ENCODE measurements at places on chromosomes 2 and 18.

- no peak for ATAC-seq
These were observed 4.2 kb upstream of the SAP130 start for GRCh38 chr2:128032092-128032491.

GRCh38 chr18:23967321-23968089 is 47.0 kb upstream of the TTC39C start:
- peak; percentile 82 for ATAC-seq

GRCh38 chr2:219331560-219332213 is 857 bp downstream of the RESP18 start:
- no peak for ATAC-seq

- ATAC-seq, result no peak
These were observed 465.9 kb downstream of the ADCYAP1 start for GRCh38 chr18:1370552-1370951.

- ATAC-seq, result no peak
These were observed 71.6 kb upstream of the CYP1B1 start for GRCh38 chr2:38147333-38148121.

DNA sequence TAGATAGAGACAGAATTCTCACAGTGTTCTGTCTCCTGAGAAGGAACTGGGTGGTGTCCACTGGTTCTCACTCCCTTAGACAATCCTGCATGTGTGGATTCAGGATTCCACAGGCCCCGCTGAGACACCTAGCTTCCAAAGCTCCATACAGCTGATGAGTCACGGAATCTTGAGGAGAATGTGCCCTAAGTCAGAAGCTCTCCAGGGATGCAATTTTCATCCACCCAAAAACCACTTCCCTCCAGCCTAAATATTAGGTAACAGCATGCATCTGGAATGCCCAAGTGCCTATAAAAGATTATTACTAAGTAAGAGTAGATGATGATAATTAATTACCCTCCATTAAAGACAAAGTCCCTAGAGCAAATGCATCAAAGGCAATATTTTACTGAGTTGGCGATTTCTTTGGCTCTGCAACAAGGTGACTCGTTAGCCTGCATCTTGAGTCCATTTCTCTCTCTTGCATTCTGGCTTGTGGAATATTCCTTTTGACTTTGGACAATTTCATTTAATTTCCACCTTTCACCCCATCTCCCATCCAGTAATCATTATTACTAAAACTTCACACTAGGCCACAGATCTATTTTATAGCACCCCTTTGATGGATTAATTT is 475.1 kb downstream of the TNS1 start:
- no peak for ATAC-seq

DNA sequence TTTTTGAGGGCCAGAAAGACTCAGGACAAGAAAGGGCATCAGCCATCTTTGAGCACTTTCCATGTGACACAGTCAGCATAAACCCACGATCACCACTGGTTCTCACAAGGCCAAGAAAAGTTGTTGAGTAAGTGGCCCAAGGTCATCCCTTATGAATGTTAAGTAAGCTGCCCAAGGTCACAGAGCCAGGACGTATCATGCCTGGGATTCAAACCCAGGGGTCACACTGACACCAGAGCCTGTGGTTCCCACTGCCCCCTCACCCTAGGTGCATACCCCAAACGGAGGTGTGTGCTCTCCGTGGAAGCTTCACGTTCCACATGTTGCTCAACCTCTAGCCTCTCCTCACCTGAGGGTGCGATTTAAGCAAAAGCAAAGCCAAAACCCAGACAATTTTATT is 2.3 kb upstream of the CTIF start:
- ATAC-seq, result no peak

DNA sequence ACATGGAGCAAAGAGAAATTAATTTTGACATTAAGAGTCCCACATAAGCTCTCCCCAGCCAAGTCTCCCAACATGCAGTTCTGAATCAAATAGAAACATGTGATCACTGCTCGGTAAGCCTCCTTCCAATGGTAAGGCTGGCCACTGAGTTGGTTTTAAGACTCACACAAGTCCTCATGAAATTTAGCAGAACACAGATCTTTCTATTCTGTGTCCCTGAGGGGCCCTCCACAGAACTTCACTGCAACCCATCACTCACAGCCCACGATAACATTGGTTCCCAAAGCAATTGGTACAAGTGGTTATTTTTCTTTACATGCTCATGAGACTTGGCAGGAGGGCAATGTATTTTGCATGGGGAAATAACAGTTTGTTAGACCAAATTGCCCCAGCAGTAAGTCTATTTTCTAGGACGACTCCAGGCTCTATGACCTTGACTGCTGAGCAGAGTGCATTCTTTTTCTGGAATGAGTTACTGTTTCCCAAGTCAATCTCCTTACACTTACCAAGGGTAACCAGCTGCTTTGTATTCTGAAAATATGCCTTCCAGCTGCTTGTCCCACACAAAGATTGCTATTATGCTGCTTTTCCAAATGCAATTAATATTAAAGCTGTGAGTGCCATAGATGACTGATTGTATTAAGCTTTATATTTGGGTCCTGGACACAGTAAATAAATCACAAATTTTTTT is 142.3 kb upstream of the TANK start:
- no peak for ATAC-seq

DNA sequence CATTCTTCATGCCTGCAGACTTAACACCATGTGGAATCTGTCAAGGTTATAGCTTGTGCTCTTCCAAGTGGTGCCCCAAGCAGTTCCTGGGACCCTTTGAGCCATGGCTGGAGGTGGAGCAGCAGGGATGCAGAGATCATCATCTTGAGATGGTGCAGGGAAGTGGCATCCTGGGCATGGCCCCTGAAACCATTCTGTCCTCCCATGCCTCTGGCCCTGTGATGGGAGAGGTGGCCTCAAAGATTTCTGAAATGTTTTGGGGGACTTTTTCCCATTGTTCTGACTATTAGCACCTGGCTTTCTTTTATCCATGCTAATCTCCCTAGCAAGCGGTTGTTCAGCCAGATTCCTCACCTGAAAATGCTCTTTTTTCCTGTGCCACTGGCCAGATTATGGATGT is 10.3 kb upstream of the TMEM37 start:
- ATAC-seq, result no peak

DNA sequence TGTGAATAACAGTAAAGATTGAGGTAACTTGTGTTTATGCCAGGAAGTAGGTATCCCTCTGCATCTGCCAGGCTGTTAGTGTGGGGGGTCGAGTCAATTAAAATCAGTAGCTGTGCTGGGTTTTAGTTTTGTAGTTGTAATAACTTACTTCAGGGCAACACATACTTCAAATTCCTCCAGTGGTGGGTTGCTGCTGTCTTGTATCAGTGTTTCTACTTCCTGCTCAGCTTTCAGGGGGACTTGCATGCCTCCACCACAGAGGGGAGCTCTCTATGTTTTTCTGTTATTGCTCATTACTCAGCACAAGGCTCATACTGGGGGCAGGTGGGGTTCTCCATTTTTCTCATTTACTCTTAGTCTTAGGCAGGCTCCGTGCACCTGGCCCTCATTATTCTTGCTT is 136.8 kb downstream of the CAPN13 start:
- no peak for ATAC-seq

Measured in stimulated activated memory B cell treated with anti-CD40 and anti-IgM and Interleukin-4, amounts not matched to agents 10 μg/mL and 1 μg/mL and 100 μg/mL, for 72 hours (primary cell).